ENCODE measurements at places on chromosomes 6 and 20. TPM values are rescaled to one million over a fixed set of nuclear protein-coding genes. Genes with fewer than 3 reads are reported as not detected.

Gene TMEM200A
- 20.4 TPM for total RNA-seq

Gene FAM209A
- not detected for total RNA-seq

DNA sequence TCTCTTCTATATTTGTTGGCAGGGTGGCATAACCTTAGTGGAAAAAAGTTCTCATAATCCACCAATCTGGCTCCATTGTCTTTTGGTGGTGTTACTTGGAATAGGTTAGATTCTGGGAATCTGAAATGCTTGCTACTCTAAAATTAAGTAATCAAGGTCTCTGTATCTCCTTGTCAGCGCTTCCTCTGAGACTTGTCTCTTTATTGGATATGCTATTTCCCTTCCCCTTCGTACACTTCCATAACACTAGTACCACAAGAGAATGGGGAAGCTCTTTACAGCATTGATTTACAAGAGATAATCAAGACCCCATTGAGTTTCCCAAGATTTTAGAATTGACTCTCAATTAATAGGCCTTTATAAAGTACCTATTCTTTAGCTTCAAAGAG lies 280.2 kb downstream of the ADGB start:
- no peak for DNase-seq

- no peak for DNase-seq
Measured at GRCh38 chr20:48782053-48782452, 45.7 kb downstream of the PREX1 start.

Gene PAK5
- total RNA-seq: 33.0 TPM

Gene C20orf204
- total RNA-seq: 1.2 TPM

- DNase-seq: no peak
Measured at GRCh38 chr6:39753725-39754045, 28.5 kb upstream of the KIF6 start.

Gene PRPF6
- 81.9 TPM for total RNA-seq

Gene CCDC170
- 0.41 TPM for total RNA-seq

Gene NFS1
- 23.6 TPM for total RNA-seq

DNA sequence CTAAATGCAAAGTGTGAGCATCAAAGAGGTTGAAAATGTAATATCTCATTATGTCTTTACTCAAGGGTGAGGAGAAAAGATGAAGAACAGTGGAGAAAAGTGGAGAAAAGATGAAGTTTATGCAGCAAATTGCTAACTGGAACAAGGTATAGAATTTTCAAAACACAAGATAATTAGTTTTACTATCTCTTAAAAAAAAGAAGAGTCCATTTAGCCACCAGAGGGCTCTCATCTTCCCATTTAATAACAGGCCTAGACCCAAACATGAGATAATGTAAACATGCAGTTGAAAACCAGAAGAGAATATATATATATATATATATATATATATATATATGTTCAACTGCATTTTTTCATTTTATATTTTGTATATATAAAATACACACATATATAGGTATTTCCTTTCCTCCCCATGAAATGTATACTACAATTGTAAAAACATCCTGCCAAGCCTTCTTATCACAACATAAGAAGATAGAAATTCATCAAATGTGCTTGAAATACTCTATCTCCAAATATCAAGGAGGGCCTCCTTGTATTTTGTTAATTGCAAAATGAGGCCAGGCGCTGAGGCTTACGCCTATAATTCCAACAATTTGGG lies 78.4 kb downstream of the ADTRP start:
- no peak for DNase-seq

Gene PTCRA
- total RNA-seq: not detected

GRCh38 chr6:163337958-163338357 lies 76.6 kb upstream of the QKI start:
- DNase-seq: no peak

Gene SLC17A4
- under 0.01 TPM for total RNA-seq

Gene IRF4
- not detected for total RNA-seq

DNA sequence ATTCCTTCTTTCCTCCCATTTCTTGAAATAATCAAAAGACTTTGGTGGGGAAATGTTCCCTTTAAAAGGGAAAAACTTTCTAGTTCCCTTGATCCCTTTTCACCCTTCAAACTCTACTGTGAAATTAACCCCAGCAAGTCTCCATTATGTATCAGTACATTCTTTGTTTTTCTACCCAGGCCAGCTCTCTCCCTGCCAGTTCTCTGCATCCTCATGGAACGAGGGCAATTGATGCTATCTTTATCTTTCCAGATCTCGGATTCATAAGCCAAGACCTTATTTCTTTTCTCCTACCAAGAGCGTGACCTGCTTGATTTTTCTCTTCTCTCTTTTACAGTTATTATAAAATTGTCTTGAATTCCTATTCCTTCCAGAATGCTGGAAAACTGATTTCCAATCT lies 75.8 kb downstream of the ADGRB3 start:
- no peak for DNase-seq

- DNase-seq: no peak
Measured at GRCh38 chr20:15328084-15328483, 990.7 kb upstream of the FLRT3 start.

Gene RIN2
- total RNA-seq: 9.0 TPM

Gene BPIFB6
- not detected for total RNA-seq

GRCh38 chr6:27161946-27162603 lies 85.4 kb upstream of the PRSS16 start:
- no peak for DNase-seq

Gene RRBP1
- total RNA-seq: 6.1 TPM

Gene HLA-DQA1
- total RNA-seq: not detected

Gene E2F1
- 2.4 TPM for total RNA-seq

DNA sequence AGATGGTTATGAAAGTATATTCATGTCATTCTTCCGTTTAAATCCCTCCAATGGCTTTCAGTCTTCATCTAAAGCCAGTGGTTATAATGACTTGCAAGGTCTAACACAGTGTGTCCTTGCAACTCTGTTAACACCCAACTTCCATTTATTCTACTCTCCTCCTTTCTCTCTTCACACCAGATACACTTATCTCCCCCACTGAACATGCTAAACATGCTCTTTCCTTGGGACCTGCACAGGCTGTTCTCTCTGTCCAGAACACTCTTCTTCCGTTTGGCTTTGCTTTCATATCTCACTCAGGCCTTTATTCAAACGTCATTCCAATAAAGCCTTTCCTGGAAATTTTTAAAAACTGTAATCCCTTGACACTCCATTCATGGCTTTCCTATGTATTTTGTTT lies 91.5 kb downstream of the EPHA7 start:
- no peak for DNase-seq

Gene OOEP
- total RNA-seq: not detected

Gene BPIFB2
- not detected for total RNA-seq

GRCh38 chr20:57031867-57032355 lies 234.5 kb downstream of the BMP7 start:
- no peak for DNase-seq

- DNase-seq: no peak
Measured at GRCh38 chr6:124990988-124991387, 28.8 kb downstream of the RNF217 start.

DNA sequence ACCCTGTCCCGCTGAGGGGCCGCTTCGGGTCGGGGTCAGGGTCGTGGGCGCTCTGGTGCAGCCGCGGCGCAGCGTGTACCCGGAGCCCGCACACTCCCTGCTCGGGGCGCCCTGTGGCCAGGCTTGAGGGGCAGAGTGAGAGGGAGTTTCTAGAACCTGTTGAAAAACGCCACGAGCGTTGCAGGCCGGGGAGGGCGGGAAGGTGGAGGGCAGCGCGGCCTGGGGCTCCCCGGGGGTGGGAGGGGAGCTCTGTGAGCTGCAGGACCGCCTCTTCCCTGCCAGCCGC lies 539 bp upstream of the BHLHE23 start:
- DNase-seq: no peak

Gene TUBB
- total RNA-seq: 1,325 TPM

GRCh38 chr6:117168296-117169063 lies 96.9 kb upstream of the VGLL2 start:
- DNase-seq: no peak

DNA sequence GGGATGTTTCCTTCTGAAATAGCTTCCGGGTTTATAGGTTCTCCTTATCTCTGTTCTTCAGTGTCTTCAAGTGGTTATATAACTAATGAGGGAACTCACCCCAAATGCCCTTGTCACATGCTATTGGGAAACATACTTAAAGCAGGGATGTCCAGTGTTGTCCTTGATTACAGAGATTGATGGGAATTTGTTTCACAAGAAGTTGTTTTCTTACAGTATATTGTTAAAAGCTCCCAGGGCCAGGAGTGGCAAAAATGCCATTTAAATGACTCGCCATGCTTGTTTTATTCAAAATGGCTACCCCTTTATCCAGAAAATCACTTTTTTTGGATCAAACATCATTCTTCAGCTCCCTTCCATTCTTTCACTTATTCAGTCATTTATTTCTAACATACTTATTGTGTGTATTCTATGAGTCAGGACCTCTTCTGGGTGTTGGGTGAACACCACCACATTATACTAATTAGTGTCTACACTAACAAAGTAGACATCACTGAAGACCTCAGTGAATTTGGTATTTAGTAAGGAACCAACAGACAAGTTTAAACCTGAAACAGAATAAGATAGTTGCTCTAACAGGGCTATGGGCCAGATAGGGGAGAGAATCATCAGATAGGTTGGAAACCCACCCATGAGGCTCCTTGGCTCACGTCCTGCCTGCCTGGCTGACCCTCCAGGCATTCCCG lies 791.1 kb downstream of the MAFB start:
- no peak for DNase-seq

Gene MAS1
- 0.82 TPM for total RNA-seq

DNA sequence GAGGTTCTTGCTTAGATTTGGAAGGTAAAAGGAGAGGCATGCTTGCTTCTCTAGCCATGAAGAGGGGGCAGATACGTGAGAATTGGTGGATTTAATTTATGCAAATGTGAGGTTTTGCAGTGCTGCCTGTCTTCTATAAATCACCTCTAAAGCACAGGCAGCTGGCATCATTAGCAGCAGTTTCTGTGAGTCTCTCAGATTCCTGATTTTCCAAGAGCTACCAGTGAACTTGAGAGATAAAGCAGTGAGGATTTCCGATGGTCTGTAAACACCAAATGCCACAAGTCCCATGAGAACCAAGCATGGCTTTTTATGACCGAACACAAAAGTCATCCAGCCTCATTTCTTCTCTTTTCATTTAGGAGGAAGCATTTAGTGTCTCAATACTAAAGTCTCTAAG lies 3.2 kb upstream of the SIRPB2 start:
- DNase-seq: no peak

Measured in frontal cortex (tissue), 4 donors.